Upper lobe of right lung (tissue), 1 donor: ENCODE measurements at places on chromosomes 1 and 21. TPM values are rescaled to one million over a fixed set of nuclear protein-coding genes. Genes with fewer than 3 reads are reported as not detected.

GRCh38 chr21:26169611-26170470 lies 729 bp downstream of the APP start:
- no peaks in the 10 kb centered on the region for H3K36me3 ChIP-seq
- DNase-seq, result peak; percentile 82
- H3K4me1 ChIP-seq, result peaks cover 24% of the 10 kb centered on the region
- H3K27me3 ChIP-seq, result no peaks in the 10 kb centered on the region
- peak overlapping the region; percentile 85 for H3K27ac ChIP-seq
- peak overlapping the region; percentile 93 for H3K4me3 ChIP-seq

PHLDA3 gene
- 90.0 TPM for total RNA-seq

GRCh38 chr1:15028616-15029015 lies 124.9 kb upstream of the TMEM51 start:
- H3K4me1 ChIP-seq, result peaks cover 10% of the 10 kb centered on the region
- H3K27ac ChIP-seq, result no peak overlapping the region
- H3K27me3 ChIP-seq, result no peaks in the 10 kb centered on the region
- no peaks in the 10 kb centered on the region for H3K36me3 ChIP-seq
- no peak for DNase-seq

- H3K36me3 ChIP-seq, result no peaks in the 10 kb centered on the region
- no peak overlapping the region for H3K27ac ChIP-seq
- no peak overlapping the region for H3K4me3 ChIP-seq
- no peak for DNase-seq
Measured at GRCh38 chr21:14538483-14538882, 7.6 kb downstream of the SAMSN1 start.

CLDN17 gene
- not detected for total RNA-seq

DNA sequence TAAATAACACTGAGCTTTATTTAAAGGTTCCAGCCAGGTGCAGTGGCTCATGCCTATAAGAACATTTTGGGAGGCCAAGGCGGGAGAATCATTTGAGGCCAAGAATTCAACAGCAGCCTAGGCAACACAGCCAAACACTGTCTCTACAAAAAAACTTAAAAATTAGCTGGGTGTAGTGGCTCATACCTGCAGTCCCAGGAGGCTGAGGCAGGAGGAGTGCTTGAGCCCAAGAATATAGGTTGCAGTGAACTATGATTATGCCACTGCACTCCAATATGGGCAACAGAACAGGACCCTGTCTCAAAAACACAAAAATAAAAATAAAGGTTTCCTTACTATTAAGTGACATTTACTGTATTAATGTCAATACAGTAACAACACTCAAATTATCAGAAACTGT lies 2.1 kb downstream of the TAF12 start:
- no peaks in the 10 kb centered on the region for H3K27me3 ChIP-seq
- no peak overlapping the region for H3K4me3 ChIP-seq
- peaks cover 23% of the 10 kb centered on the region for H3K4me1 ChIP-seq
- H3K27ac ChIP-seq, result no peak overlapping the region
- DNase-seq, result no peak

- H3K4me1 ChIP-seq, result no peaks in the 10 kb centered on the region
- DNase-seq, result no peak
- peaks cover 14% of the 10 kb centered on the region for H3K36me3 ChIP-seq
- H3K4me3 ChIP-seq, result no peak overlapping the region
- H3K27me3 ChIP-seq, result no peaks in the 10 kb centered on the region
Measured at GRCh38 chr1:46030876-46031660, 101.4 kb downstream of the PIK3R3 start.

LCE1C gene
- not detected for total RNA-seq

PTGFR gene
- total RNA-seq, result 3.0 TPM

- peaks cover 25% of the 10 kb centered on the region for H3K36me3 ChIP-seq
- H3K4me3 ChIP-seq, result no peak overlapping the region
- no peak overlapping the region for H3K27ac ChIP-seq
- H3K4me1 ChIP-seq, result peaks cover 3% of the 10 kb centered on the region
Measured at GRCh38 chr1:46812996-46813857, 14.4 kb downstream of the CYP4B1 start.

LEPR gene
- 38.0 TPM for total RNA-seq

TMEM200B gene
- total RNA-seq, result 8.7 TPM

GRCh38 chr1:209411491-209411929 lies 172.0 kb upstream of the CAMK1G start:
- no peak overlapping the region for H3K4me3 ChIP-seq
- DNase-seq, result no peak
- H3K36me3 ChIP-seq, result no peaks in the 10 kb centered on the region

DNA sequence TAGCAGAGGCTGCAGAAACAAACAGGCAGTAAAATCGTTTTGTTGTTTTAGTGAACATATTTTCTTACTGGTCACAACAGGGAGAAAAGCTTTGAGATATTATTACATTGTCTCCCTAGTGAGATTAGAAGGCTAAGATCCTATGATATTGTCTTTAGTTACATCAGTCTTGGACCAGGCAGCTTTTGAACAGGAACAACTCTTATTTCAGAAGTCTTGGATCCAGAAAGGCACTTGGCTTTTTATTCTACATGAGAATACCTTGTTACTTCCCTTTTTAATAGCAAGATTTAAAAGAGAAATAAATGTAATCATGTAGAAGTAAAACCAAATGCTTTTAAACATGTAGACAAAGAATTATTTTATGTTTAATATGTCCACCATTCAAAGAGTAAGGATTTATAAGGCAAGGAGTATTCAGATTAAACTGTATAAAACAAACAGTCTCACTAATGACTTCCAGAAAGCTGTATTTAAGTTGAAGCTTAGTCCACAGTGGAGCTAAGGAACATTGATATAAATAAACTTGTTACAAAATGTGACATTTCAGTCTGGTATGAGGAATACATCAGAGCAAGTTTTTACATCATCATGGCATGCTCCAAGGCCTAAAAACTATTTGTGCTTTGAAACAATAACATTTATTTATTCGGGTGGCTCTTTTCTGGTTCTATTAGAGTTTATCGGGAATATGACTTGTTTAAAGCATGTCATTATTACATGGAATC lies 72.2 kb downstream of the PHTF1 start:
- H3K36me3 ChIP-seq, result peaks cover 27% of the 10 kb centered on the region
- no peaks in the 10 kb centered on the region for H3K27me3 ChIP-seq
- H3K4me1 ChIP-seq, result no peaks in the 10 kb centered on the region

GRCh38 chr1:206716870-206717673 lies 32.4 kb downstream of the MAPKAPK2 start:
- no peak overlapping the region for H3K27ac ChIP-seq
- peak; percentile 48 for DNase-seq
- H3K36me3 ChIP-seq, result no peaks in the 10 kb centered on the region
- no peak overlapping the region for H3K4me3 ChIP-seq
- H3K4me1 ChIP-seq, result peaks cover 52% of the 10 kb centered on the region

ITLN1 gene
- total RNA-seq, result 295 TPM
